ENCODE measurements at places on chromosomes 7 and 10.
A peak's percentile ranks its signal among the peaks of the same experiment; 100 is the strongest.

GRCh38 chr10:130767116-130767730 is 544.3 kb downstream of the TCERG1L start:
- DNase-seq, result no peak

DNA sequence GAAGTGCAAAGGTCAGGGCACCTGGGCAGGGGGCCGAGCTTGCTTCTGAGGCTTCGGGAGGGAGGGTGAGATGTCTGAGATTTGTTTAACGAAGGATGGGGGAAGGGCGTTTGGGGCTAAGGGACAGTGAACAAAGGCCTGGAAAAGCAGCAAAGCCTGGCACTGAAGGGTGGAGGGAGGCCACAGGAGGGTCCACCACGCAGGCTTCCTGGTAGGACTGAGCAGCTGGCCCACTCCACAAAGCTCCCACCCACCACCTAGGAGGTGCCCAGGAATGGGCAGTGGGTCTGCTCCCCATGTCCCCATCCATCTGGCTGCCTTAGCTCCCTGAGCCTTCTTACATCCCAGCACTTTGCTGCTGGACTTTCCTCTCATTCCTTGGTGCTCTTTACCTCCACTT is 39.4 kb upstream of the CXCL12 start:
- DNase-seq, result no peak

DNA sequence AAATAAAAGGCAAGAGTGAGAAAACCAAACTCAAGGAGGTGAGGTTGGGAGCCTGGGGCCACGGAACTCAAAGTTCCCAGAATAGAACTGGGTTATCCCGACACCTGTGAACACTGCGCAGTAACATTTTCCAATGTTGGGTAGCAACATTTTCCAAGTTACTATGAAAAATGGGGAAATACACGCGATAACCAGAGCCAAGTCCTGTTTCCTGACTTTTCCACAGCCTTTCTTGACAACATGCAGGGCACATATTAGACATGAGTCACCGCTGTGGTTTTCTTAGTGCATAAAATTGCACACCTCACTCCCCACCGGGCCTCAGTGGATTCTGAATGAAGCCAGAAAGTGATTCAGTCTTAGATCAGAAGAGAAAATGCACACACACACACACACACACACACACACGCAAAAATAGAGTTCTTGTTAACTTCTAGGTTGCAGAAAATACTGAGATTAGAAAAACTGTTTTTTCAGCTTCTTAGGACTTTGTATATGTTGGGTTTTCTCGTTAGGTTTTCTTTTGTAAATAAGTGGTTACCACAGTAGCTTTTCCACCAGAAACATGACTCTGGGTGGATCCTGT is 70.0 kb downstream of the CAMK1D start:
- DNase-seq, result no peak

GRCh38 chr10:92848441-92849233 is at the start of gene EXOC6:
TSS of gene EXOC6 (plus strand) at chr10:92848520. CDS start at chr10:92848534, 14 bp downstream.
- peak; percentile 71 for DNase-seq

DNA sequence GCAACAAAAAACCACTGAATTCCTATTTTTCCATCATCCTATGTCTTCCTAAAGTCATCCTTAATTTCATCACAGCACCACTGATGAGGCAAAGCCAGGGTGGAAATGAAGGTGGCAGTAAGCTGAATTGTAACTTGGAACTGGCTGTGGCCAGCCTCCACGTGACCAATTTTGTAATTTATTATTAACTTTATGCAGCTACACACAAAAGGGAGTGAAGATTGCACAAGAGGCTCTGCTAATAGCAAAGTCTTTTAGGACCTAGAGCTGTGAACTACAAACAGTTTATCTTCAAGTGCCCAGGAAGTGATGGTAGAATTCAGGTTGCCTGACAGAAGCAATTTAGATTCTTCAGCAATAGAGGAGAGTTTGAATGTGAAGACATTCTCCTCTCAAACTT is 176.4 kb downstream of the CCDC71L start:
- DNase-seq, result no peak

GRCh38 chr10:128729910-128730420 is 603.7 kb upstream of the MKI67 start:
- no peak for DNase-seq

DNA sequence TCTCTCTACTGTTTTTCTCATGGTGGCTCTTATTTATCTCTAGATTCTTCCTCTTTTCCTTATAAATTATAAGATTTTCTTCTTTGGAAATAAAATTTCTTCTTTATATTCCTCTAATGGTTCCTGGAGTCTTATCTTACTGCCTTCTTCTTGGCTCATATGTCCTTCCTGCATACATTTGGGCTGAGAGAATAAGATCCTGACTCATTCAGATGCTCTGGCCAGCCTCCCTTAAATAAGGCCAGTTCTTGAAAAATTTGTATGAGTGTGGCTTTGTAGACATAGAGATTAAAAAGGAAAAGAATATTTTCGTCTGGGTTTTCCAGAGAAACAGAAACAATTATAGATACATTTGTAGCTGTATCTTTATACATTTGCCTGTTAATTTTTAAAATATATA is 411.3 kb downstream of the KIF20B start:
- DNase-seq, result no peak

- no peak for DNase-seq
These were observed 2.6 kb upstream of the CAMK2G start for GRCh38 chr10:73876971-73877370.

DNA sequence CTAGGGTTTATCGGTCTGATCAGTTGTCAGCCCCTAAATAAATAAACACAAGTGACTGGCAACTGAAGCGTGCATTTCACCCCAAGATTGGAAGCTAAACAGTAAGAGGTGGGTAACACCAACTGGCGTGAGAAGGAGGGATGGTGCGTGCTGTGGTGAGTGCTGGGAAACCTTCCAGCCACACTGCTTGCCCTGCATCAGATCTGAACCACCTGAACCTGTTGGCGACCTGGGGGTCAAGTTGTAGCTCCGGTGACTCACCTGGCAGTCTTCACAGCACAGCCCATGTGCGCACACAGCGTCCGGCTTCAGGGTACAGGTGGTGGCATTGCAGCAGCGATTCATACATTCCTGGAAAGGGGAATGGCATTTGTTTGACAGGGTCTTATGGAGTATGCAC is 170.1 kb downstream of the FANK1 start:
- DNase-seq, result no peak

Data from stimulated activated CD8-positive, alpha-beta memory T cell treated with anti-CD3 and anti-CD28 coated beads, Interleukin-4, amount 100 ng/mL, for 1 hour (primary cell).